ENCODE measurements at places on chromosomes 6 and 20.
A peak's percentile ranks its signal among the peaks of the same experiment; 100 is the strongest.

GRCh38 chr20:40304119-40304613 is 384.9 kb downstream of the MAFB start:
- no peak for DNase-seq

GRCh38 chr6:84350397-84350796 is 123.0 kb upstream of the CEP162 start:
- DNase-seq: no peak

DNA sequence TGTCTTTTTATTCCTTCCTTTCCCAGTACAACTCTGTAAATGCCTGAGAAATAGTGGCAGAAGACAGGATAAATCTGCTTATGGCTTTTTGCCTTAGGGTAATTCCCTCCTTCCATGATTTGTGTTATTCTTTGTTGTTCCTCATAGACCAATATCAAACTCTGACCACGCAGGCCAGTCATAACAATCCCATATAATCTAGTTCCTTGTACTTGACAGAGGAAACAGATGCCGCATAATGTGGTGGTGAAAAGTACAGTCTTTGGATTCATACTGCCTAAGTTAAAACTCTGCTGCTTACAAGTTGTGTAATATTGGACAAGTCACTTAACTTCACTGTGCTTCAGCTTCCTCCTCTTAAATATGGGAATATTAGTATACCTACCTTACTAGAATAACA is 8.2 kb upstream of the BAG2 start:
- DNase-seq: no peak

DNA sequence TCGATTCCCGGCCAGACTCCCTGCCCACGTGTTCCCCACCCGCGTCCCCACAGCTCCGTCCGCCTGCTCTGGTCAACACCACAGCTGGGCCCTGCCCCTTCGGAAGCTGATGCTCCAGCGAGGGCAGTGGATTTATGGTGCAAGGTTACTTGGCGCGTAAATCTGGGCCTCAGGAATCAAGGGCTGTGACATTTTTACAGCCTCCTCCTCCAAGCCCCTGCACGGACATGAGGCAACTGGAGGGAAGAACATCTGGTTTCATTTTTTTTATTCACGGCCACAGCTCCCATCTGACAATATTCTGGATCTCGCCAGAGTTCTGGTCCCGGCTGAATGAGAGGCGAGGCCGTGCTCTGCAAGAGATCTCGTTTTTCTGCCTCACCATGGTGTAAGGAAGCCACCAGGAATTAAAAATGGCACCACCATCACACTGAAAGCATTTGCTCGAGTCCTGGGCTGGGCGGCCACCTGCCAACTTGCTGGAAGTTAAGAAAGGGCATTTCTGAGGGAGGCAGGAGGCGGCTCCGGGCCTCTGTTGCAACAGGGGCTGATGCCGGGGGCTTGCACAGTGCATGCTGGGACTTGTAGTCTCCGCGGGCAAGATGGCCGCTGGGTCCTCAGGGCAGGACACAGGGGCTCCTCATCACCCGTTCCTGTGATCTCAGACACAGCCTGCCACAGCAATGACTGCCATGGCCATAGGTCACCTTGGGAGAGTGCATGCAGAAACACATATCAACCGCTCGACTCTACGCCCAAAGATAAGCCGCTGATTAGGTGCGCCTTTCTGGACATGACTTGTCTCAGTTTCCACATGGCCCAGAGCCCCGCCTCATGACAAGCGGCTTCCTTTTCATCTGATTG is 148.5 kb downstream of the LY86 start:
- no peak for DNase-seq

- no peak for DNase-seq
Measured at GRCh38 chr6:38445925-38446324, 193.8 kb downstream of the BTBD9 start.

GRCh38 chr6:142548566-142548965 is 246.8 kb downstream of the ADGRG6 start:
- DNase-seq: no peak

DNA sequence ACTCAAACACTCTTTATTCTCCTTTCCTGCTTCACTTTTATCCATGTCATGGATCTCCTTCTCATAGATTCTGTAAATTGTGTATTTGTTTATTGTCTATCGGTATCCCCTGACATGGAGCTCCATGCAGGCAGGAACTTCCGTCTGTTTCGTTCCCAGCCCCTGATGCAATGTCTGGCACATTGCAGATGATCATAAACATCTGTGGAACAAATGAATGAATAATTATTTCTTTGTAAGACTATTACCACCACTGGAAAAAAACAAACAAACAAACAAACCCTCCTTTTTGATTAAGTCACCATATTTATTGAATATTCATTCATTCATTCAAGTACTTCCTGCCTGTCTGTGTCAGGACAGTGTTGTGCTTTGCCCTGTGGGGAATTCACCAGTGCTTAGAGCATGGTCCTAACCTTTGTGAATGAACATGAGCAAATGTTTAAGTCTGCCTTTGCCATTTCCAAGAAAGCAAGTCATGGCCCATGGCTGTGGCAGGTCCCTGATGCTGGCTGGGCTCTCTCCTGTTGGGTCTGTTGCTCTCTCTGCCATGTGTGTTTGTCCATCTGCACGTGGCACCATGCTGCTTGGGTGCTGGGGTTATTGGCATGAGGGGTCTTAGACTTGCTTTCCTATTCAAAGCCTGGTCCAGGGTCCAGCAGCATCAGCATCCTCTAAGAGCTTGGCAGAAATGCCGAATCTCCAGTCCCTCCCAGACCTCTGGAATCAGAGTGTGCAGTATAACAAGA is 47.5 kb upstream of the NAA20 start:
- no peak for DNase-seq

DNA sequence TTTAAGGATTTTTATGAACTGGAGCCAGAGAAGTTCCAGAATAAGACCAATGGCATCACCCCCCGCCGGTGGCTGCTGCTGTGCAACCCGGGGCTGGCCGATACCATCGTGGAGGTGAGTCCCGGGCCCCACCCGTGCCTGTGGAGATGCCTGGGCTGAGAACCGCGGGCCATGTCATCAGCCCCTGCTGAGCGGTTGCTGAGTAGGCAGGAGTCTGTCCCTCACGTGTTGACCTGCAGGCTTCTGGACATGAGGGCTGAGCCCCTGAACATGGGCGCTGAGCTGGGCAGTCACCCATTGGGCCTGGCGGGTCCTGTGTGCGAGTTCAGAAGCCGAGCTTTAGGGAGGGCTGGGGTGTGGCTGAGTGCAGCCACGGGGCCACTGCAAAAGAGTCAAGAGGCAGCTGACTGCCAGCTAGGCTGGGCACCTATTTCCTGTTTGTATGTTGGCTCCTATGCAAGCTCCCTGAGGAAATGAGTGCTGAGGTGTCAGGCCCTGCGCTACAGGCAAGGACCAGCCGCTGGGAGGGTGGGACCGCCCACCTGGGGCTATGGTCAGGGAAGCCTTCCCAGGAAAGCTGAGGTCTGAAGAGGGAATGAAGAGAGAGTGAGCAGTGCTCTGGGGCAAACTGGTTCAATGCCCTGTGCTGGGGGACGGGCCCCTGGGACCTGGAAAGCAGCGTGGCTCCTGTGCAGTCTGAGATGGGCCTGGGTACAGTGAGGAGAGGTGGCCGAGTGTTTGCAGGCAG is 34.3 kb downstream of the PYGB start:
- DNase-seq: no peak

DNA sequence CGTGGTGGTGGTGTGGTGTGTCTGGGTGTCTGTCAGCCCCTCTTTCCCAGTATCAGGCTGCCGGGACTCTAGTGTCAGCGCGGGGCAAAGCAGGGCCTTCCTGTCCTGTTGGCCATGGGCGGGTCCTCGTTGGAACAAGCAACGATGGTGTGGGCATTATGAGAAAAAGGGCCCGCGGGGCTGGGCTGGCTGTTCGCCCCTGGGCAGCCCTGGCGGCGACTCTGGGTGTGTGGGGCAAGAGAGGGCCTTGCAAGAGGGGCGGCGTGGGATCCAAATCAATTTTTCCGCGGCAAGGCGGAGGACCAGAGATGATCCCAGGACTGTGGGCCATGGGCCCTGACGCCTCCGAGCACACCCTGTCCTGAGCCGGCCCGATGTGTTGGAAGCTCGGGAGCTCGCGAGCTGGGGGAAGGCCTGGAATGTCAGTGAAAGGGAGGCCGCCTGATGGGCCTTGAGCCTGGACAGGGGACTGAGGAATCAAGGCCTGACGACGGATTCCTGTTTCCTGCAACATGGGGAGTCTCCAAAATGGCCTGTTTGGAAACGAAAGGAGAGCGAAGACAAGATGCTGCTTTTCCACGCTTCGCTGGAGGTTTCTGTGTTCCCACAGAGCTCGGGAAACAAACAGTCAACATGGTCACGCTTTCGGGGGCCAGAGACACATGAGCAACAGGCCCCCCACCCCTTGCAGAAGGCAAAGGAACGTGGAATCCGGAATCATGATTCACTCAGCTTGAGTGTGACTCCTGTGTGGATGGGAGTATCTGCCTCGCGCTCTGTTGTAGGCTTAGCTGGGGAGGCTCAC is 364.7 kb upstream of the DEFB115 start:
- DNase-seq: no peak

DNA sequence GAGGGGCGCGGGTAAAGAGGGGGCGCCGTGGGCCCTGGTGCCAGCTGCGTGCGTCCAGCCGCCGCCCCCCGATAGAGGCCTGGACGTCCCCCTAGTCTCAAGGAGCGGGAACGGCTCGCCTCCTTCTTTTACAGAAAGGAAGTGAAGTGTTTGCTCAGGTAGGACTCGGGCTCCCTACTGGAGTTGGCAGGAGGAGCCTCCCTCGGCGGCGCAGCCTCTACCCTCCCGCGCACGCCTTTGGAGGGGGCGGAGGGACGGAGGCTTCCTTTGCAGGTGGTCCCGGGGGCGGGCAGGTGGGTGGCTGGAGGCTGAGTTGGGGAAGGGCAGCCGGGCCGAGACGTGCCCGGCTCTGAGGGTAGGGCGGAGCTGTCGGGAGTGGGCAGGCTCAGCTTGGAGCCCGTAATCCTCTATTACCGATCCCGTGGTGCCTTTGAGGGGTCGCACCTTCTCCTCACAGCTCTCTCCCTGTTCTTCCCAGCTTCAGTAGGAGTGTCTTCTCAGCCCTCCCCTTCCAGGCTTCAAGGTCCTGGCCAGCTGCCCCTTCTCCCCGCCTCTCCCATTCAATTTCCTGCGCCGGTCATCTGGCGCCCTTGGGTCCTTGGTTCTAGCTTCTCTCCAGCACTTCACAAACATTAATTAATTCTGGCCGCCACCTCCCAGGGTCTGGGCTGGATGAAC is 728 bp downstream of the ITPR3 start:
- no peak for DNase-seq

DNA sequence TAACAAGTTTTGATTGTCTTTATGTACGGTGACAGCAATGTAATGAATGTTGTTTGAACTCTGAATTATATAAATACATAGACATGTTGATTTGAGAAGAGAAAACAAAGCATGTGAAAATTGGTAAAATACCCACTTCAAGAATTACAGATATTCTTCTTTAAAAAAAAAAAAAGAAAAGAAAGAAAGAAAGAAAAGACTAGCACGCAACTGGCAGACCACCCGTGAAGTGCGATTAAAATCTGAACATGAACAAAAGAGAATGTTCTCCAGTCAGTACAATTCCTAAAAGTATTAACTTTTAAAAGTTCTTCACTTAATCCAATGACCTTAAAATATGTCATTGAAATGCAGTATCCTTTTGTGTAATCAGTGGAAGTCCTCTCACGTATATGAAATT is 434.9 kb downstream of the TFAP2A start:
- no peak for DNase-seq

DNA sequence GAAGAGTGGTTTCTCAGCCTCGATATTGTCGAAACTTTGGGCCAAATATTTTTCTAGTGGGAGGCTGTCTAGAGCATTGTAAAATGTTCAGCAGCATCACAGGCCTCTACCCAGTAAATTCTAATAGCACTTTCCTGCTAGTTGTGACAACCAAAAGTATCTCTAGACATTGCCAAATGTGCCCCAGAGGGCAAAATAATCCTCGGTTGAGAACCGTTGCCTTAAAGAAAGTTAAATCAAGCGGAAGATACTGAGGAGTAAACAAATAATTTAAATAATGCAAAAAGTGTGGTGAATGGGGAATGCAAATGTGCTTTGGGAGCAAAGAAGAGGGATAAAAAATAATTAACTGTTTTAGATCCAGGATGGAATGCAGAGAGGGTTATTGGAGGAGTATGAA is 106.4 kb upstream of the ASCC3 start:
- DNase-seq: no peak

- no peak for DNase-seq
Measured at GRCh38 chr6:5208471-5208971, 52.2 kb downstream of the LYRM4 start.

DNA sequence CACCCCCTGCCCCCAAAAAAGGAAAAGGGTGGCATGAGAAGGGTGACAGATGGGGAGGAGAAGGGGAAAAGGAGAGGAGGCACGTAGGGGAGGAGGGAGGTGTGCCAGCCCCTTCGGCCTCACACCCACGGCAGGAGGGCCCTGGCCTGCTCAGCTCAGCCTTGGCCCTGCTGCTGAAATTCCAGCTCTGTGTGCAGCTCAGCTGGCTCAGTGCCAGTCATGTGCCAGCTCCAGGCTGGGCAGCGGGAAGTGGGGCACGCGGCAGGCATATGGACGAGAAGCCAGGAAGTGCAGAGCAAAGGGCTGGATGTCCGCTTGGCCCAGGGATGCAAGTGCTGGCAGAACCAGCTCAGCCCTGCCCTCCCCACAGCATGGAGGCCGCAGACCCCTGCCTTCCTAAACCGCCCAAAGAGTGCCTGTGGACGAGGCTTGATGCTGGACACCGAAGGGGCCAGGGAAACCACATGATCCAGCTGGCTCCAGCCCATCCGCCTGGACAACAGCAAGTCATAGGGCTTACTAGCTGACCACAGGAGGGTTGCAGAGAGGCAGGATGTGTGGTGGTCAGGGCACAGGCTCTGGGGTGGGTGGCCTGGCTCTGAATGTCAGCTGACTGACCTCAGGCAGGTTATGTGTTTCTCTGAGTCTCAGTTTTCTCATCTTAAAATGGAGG is 60.2 kb downstream of the NOL4L start:
- DNase-seq: peak; percentile 42

DNA sequence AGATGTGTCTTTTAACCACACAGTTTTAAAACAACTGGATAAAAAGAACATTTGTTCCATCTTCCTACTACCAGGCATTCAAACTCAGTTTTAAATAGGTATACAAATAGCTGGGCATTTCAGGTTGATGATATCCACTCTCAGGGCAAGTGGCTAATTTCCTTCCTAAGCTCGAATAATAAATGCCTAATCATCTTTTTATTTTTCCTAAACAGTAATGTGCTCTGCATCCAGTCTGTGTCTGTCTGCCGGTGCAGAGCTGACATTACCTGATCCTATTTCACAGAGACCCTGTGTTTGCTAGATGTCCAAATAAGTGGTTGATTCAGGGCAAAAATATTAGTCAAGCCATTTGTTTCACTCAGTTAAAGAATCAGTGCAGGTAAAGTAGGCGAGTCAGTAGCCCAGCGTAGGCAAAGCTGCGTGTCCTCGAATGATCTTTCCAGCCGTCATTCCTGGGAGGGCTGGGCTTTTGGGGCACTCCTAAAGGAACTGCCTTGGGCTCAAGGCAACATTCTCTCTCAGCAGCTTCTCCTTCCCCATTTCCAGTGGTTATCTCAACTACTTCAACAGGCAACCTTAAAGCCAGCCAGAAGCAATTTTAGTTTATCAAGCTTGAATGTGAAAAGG is 74.2 kb upstream of the BMP2 start:
- DNase-seq: no peak

Data from suppressor macrophage treated with lipopolysaccharide for 1 hour (primary cell).